ENCODE measurements at places on chromosomes 7 and 10.

GRCh38 chr10:65861249-65861648 lies 1064.6 kb upstream of the LRRTM3 start:
- no peak for DNase-seq

- no peak for DNase-seq
These were observed 2.4 kb upstream of the CCDC6 start for GRCh38 chr10:59908808-59909143.

DNA sequence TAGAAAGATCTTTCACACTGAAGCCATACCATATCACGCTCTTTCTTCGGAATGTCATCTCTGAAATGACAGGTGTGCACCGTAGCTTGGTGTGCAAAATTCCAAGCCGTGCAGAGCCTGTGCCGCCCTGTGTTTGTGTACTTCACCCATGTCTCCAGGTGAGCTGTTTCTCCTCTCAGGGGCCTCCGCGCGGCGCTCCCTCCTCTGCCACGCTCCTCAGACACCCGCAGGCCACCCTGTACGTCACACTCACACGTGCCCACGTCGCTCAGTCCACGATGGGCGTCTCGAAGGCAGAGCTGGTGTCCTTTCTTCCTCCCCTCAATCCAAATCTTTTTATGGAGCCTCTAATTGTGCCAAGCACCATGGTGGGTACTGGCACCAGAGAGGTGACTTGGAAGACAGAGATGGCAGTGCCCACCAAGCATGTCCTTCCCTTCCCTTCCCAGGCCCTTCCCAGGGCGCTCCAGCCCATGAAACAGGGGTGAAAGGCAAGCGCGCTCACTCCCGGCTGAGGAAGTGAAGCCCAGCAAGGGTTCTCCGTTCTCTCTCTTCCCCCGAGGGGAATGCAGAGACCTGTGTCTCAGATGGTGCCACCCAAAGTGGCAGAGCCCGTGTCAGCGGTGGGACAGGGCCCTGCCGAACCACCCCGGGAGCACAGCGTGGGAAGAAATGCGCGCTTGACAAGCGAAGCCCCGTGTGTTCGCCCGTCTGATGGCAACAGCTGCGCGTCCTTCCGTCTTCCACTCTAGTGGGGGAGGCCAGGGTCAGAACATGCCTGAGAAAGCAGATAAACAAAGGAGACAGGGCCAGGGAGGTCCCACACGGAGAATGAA lies 292.5 kb upstream of the SHH start:
- DNase-seq: no peak

DNA sequence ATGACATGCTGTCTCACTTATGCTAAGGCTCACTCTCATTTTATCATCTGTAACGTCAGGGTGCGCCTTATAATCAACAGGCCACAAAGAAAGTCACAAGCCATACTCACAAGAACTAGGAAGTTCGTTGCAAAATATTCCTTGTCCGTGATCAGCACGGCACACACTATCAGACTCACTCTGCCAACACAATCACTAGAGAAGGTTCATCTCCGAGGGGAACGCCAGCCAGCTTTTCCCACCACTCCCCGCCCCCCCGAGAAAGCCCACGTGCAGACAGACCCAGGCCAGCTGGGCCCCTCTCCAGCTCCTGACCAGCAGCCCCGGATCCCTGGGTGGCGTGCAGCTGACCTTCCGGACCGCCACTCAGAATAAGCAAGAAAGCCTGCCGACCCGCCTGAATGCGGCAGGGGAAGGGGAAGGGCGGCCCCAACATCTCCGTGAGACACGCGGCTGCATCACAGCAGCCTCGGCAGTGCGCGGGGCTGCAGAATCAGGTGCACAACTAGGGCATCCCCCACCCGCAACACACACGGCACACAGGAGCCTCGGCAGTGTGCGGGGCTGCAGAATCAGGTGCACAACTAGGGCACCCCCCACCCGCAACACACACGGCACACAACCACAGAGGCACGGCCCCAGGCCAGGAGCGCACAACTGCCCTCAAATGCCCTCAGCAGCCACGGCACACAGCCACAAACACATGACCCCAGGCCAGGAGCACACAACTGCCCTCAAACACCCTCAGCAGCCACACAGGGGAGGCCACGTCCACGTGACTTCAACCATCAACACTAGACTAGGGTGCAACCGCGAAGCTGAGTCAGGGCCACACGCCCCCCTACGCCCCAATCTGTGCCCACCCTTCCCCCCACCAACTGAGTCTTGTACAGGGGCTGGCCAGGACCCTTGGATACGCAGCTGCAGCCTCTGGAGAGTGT lies 2.5 kb upstream of the GPR146 start:
- DNase-seq: no peak

GRCh38 chr7:37315772-37316715 lies 132.6 kb downstream of the ELMO1 start:
- DNase-seq: no peak

DNA sequence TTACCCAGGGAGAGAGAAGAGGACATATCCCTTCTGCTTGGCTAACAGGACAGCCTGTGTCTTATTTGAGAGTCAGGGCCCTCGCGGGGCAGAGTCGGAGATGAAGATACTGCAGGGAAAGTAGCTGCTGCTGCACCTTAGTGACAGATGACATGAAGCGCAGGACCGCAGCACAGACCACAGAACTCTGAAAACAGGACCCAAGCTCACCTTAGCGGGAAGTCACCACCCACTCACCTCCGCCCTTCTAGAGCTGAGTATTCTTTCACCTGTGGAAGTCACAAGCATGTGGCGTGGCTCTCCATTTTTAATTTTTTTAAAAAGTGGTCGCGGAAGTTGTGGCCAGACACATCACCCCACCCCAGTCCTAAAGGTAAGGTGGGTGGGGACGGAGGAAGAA lies 191.4 kb downstream of the FAM107B start:
- DNase-seq: no peak

- DNase-seq: no peak
These were observed 54.4 kb downstream of the MYPN start for GRCh38 chr10:68163735-68164134.

GRCh38 chr10:17217631-17218232 lies 10.3 kb upstream of the VIM start:
- DNase-seq: no peak

- no peak for DNase-seq
These were observed 170.0 kb downstream of the PTPN20 start for GRCh38 chr10:47081264-47081663.

- no peak for DNase-seq
These were observed 53.2 kb downstream of the ANKMY2 start for GRCh38 chr7:16592395-16592794.

DNA sequence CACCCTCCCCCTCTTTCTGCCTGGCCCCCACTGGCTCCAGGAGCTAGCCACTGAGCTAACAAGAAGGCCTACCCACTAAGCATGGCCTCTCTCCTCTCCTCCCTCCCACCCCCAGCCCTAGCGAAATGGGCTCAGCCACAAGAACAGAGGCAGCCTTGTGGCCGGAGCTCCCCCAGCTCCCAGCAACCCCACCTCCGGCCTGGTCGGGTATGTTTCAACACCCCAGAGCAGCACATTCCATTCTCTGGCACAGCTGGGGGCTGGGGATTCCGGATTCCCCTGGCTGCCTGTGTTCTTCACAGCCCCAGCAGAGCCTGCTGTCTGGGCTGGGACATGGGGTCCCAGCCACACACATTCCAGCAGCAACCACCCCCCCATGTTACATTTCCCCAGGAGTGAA lies 9.0 kb downstream of the SFRP5 start:
- DNase-seq: no peak

GRCh38 chr7:17009933-17010332 lies 128.2 kb upstream of the AGR3 start:
- no peak for DNase-seq
